ENCODE measurements at places on chromosomes 1 and 21.

- DNase-seq: no peak
Measured at GRCh38 chr1:3236361-3236760, 167.4 kb downstream of the PRDM16 start.

- DNase-seq: no peak
Measured at GRCh38 chr1:163083690-163084089, 14.5 kb downstream of the RGS4 start.

GRCh38 chr1:65998763-65999583, 206.3 kb downstream of the PDE4B start:
- DNase-seq: no peak

DNA sequence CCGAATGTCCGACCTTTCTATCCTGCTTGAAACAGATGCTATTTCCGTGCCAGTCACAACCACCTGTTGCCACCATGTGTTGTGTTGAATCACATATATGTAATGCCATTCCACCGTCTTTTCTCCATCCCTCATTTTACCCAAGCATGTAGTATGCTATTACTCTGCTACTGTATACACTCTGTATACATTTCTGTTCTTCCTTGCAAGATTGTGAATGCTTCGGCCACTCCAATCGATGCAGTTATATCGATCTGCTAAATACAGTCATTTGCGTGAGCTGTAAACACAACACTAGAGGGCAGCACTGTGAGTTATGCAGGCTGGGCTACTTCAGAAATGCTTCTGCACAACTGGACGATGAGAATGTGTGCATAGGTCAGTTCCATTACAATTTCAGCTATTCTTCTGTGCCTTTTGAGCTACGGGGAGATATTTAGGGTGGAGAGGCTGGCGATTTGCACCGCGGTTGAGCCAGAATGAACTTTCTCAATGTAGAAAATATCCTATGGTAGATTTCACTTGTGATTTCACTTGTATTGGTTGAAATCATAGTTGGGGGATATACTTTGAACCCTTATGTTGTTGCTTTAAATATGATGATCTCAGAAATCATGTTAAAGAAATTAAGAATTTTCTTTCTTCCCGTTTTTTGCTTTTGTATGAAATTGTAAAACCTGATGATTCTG, 289.8 kb downstream of the NTNG1 start:
- DNase-seq: peak; percentile 35

DNA sequence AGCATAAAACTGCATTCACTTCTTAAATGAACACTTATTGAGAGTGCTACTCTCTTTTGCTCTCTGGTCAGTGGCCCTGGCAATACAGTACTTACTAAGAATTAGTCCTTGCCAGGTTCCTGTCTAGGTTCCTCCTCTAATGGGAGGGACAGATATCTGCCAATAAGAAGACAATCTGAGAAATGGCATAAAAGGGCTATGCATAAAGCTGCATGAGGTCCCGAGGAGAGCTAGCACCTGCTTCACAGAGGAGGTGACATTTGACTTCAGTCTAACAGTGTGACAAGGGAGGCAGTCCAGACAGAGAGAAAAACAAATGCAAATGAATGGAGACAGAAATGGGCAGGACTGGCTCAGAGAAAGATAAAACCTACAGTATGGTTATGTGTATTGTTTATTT, 357.1 kb upstream of the SGIP1 start:
- no peak for DNase-seq

DNA sequence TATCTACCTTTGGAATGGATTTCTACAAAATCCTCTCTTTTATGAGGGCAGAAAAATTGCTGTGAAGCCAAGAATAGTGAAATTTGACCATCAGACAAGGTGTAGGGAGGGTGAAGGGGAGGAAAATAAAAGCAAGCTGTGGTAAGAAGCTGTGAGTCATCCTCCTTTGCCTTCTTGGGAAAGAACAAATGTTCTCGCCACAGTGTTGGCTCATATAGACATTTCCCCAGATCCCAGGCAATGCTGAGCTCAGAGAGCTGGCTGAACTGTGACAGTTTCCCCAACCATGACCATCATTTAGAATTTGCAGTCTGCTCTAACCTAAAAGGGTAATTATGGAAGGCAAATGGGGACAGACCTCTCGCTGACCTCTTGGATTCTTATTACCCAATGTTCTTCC, 235.4 kb downstream of the PBX1 start:
- no peak for DNase-seq

GRCh38 chr1:19478322-19478721, 7.0 kb downstream of the CAPZB start:
- DNase-seq: no peak

DNA sequence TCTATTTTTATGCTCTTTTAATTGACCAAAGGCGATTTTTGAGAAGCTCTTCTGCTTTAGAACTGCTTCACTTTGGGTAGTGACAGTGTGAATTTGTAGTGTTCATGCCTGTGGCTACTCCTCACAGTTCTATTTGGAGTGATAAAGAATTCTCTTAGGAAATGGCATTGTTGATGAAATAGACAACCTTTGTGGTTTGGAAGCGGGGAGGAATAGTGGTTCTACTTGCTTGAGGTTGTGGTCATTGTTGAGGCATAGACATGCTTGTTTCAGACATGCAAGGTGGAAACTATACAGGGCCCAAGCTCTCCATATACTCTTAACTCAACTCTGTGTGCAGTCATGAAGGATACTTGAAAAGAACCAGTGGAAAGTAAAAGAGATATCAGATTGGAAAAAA, 481.1 kb upstream of the NEGR1 start:
- no peak for DNase-seq

- DNase-seq: no peak
Measured at GRCh38 chr1:165773324-165773965, 4.8 kb upstream of the TMCO1 start.

- no peak for DNase-seq
Measured at GRCh38 chr1:209277662-209278061, 305.9 kb upstream of the CAMK1G start.

DNA sequence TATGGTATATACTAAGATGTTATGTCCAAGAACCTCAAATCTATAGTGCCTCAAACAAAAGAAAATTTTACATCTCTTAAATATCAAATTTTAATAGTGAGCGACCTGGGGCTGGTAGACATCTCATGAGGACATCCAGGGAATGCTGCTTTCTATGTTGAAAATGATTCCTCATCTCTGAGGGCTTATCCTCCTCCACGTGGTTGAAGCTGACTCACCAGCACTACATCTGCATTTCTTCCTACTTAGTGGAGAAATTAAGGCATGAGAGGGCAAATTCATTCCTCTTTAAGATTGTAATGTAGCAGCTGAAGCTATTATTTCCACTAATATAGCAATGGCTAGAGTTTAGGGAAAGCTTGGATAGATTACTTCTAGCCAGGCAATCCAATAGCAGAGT, 529.5 kb downstream of the COL11A1 start:
- no peak for DNase-seq

- peak; percentile 88 for DNase-seq
Measured at GRCh38 chr1:234962340-234962989, 166.2 kb downstream of the TOMM20 start.

DNA sequence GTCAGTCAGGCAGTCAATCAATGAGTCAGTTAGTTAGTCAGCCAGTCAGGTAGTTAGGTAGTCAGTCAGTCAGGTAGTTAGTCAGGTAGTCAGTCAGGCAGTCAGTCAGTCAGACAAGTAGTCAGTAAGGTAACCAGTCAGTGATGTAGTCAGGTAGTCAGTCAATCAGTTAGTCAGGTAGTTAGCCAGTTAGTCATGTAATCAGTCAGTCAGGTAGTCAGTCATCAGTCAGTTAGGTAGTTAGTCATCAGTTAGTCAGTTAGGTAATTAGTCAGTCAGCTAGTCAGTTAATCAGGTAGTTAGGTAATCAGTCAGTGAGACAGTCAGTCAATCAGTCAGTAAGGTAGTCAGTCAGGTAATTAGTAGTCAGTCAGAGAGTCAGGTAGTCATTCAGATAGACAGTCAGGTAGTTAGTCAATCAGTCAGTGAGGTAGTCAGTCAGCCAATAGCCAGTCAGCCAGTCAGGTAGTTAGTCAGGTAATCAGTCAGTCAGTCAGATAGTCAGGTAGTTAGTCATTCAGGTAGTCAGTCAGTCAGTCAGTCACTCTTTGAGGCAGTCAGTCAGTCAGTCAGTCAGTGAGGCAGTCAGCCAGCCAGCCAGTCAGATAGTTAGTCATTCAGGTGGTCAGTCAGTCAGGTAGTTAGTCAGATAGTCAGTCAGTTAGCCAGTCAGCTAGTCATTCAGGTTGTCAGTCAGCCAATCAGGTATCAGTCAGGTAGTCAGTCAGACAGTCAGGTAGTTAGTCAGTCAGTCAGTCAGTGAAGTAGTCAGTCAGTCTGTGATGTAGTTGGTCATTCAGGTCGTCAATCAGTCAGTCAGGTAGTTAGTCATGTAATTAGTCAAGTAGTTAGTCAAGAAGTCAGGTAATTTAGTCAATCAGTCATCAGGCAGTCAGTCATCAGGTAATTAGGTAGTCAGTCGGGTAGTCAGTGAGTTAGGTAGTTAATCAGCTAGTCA, 15.3 kb downstream of the KRTAP10-1 start:
- DNase-seq: no peak

GRCh38 chr1:99710994-99711393, 55.4 kb downstream of the FRRS1 start:
- DNase-seq: no peak

- no peak for DNase-seq
Measured at GRCh38 chr1:85146972-85147359, 53.9 kb downstream of the SYDE2 start.

GRCh38 chr1:18903291-18903756, 969 bp upstream of the ALDH4A1 start:
- DNase-seq: no peak

DNA sequence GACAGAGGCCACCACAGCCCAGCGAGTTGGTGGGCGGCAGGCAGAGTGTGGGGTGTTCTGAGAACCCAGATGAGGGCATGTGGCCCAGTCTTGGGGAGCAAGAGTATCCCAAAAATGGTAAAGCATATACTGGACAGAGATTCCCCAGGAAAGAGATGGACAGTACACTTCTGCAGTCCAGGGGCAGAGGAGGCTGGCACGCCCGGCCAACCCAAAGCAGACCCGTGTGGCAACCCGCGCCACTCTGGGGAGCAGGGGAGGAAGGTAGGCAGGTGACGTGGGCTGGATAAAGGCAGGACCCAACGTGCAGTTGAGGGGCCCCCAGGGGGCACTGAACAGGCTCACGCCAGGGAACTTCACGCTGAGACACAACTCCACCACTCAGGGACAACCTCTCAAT, 46.4 kb upstream of the RIPK4 start:
- no peak for DNase-seq

GRCh38 chr21:45109831-45110492, 35.6 kb downstream of the ADARB1 start:
- DNase-seq: peak; percentile 49

DNA sequence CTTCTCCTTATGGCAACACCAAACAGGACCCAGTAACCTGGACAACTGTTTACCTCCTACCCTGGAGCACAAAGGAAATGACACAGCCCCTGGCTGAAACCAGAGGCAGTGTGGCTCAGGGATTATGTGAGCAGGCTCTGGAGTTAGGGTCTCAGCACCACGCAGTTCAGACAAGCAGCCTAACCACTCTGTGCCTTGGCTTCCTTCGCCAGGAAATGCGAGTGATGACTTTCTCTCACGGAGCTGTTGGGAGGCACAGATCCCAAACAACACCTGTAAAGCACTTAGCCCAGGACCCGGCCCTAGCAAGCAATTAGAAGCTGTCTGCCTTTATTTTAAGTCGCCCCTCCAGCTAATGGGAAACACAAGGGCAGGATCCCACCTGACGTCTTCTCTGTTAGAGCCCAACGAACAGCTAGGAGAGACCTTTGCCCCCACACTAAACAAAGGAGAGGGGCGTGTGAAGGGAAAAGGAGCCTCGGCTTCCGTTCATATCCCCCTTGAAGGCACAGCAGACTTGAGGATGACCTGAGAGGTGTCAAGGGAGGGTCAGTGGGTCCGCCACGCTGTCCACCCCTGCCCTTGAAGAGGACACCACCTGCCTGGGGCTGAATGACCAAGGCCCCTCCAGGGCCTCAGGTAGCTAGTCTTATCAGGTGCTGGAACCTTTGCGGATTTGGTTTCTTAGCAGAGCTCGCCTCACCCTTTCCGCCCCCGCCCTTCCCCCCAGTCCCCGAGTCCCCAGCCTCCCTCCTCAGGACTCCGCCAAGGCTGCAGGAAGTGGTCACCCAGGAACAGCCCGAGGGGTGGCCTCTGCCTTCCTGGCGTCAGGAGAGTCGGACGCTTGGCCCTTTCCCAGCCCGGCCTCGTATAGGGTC, 860 bp downstream of the TMEM63A start:
- peak; percentile 61 for DNase-seq

- no peak for DNase-seq
Measured at GRCh38 chr1:228911225-228912210, 176.2 kb downstream of the RHOU start.

DNA sequence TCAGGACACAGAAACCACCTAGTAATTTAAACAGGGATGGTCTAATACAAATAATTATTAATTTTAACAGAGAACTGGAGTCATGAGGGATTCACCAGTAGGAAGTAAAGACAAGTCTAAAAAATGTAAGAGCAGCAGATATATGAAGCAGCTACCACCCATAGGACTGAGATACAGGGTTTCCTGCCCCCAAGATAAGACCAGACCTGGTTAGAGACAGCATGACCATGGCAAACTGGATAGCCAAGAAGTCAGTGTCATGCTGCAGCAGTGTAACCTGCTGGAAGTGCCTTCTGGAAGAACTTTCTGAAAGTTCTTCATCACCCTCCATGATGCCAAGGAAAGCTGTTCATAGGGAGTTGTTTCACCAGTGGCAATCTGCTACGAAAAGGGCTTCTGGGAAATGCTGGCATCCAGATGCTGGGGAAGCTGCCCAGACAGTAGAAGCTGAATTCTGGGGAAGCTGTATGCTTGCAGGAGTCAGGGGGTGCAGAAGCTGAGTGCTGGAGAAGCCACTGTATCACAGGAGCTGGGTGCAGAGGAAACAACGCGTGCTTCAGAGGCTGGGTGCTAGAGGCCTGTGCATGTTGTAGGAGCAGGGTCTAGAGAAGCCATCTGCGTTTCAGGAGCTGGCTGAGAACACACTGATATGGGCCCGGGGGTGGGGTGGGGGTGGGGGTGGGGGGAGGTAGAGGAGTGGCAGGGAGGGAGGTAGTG, 356.4 kb downstream of the DISC1 start:
- DNase-seq: no peak

Data from hematopoietic multipotent progenitor cell (in vitro differentiated cells).